ENCODE measurements at places on chromosomes 3 and 15.
A peak's percentile ranks its signal among the peaks of the same experiment; 100 is the strongest.

DNA sequence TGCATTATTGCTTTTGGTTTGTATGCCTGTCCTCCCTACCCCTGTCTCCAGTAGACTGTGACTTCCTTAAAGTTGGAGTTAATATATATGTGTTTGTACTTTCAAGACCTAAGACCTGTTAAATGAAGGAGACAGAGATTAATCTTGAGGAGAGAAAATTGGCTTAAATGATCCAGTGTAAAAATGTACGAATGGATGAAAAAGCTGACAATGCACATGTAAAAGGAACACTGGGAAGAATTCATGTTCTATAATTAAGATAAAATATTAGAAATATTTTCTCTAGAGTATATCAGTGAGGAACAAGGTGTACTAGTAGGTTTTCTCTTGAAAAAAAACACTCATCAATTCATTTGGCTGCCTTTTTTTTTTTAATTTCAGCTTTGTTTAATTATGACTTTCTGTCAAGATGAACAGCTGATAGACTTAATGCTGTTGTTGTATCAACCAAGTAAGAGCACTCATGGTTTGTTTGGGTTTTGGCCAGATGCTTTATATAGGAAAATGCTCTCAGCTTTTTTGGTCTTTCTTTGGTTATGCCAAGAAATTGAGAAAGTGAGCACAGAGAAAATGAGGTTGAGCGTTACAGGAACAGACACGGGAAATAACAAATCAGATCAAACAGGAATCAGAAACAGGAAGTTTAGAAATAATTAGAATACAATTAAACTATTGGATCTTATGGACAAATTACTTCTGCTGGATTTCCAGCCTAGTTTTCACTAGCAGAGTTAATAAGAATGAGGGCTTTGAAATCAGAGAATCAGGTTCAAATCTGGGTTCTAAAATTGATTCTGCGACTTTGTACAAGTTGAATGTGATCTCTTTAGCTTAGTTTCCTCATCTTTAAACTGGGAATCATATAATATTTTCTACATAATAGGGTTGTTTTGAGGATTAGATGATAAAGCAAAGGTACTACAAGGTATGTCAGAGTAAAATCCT is 38.3 kb upstream of the AADAC start:
- DNase-seq: no peak

DNA sequence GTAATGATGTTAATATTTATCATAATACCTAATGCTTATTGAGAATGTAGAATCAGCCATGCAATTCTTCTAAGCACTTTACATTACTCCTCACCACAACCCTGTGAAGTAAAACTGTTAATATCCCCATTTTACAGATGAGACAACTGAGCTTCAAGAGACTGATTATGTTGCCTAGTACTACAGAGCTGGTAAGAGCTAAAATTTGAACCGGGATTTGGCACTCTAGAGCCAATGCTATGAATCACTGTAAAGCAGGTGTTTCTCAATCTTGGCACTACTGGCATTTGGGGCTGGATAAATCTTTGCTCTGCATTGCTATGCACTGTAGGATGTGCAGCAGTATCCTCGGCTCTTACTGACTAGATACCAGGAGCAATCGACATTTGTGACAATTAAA is 367.7 kb downstream of the MAGI1 start:
- no peak for DNase-seq

GRCh38 chr3:190261740-190262139 is 60.5 kb downstream of the CLDN1 start:
- DNase-seq: no peak

GRCh38 chr3:96000966-96001365 is 813.4 kb upstream of the EPHA6 start:
- no peak for DNase-seq

- DNase-seq: no peak
Measured at GRCh38 chr15:87681104-87681503, 575.4 kb downstream of the NTRK3 start.

DNA sequence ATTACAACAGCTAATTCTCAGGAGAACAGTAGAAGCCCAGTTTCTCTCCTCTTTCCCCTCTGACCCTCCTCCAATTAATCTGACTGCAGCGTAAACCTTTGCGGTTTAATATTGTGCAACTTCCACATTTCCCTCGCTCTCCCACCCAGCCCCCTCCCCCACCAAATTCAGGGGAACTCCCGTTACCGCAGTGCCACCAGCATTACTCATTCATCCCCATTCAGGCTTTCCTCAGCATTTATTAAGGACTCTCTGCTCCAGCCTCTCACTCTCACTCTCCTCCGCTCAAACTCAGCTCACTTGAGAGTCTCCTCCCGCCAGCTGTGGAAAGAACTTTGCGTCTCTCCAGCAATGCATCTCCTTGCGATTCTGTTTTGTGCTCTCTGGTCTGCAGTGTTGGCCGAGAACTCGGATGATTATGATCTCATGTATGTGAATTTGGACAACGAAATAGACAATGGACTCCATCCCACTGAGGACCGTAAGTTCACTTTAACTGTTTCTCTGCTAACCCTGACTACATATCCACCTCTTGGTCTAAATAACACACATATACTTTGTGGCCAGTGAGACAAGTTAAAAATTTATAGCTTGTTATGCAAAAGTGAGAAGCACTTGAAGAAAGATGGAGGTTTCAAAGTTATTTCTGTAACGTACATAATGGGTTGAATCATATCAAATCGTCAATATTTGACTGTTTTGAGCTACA is at the start of gene PTX3:
PTX3 (plus strand) TSS at position 268 of the 709 bp plus-strand sequence; CDS start at position 352, 84 bp downstream.
- DNase-seq: no peak

- no peak for DNase-seq
Measured at GRCh38 chr15:100733101-100733842, 130.9 kb downstream of the ASB7 start.

DNA sequence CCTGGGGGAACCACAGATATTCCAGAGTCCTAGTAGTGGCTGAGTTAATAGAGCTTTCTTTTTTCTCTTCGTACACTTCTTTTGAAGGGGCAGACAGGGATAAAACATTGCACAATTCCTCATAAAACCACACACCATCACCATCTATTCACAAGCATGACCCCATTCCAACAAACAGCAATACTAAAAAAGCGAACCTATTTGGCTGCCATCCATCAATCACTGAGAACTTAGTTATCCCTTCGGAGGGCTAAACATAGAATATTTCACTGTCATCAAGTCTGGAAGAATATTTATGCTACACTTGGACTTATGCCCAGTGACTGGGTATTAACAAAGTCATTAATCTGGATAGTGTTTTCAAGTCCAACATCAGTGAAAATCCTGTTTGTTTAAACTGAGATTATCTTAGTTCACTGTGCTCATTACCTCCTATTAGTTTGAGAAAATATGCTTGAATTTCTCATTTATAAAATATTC is 80.3 kb upstream of the PRTG start:
- no peak for DNase-seq

DNA sequence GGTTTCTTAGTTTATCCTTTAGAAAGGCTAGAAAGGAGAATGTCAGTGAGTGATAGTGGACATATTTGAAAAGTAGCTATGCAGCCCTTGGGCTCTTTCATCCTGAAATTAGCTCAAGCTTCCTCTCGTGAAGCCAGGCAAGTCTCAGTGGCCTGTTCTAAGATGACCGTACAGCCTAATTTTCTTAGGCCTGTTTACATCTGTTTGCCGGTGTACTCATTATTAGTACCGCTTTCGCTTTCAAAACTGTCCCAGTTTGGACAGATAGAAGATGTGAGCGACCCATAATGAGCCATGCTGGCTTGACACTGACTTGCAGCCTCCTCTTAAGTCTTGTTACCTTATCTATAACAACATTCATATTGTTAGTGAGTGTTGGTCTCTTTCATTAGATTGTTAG is 5.7 kb upstream of the ARL14 start:
- no peak for DNase-seq

GRCh38 chr3:184133840-184134745 is 1.1 kb upstream of the EIF2B5 start:
- DNase-seq: peak; percentile 73

DNA sequence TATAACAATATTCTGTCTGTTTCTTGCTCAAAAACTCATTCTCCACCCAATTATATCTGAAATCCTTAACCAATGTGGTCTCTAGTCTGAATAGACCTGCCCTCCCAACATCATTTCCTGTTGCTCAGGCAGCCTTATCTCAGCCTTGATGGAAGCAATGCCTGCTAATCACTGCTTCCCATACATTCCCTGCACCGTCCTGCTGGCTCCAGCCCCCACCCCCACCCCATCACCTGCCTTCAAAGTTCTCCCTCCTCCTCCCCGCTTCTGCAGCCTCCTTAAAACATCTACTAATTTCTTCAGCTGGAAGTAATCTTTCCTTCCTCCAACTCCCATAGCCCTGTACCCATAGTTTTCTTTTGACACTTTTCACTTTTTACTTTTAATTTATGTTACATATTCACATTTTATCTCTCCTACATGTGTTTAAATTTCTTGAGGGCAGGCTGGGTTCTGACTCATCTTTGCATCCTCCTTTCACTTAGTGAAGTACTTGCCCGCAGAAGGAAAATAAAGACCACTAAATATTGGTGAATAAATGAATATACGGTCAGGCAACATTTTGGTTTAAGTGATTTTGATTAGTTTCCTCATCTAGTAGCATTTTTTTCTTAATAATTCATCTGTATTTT is 98.2 kb downstream of the MEIS2 start:
- no peak for DNase-seq

GRCh38 chr15:43893956-43894355 is 67.2 kb downstream of the WDR76 start:
- no peak for DNase-seq

Measured in NCI-H510A (cell line).